ENCODE measurements at places on chromosomes 6 and 20.

- DNase-seq: no peak
These were observed 148.1 kb downstream of the MOXD1 start for GRCh38 chr6:132253211-132253610.

- DNase-seq: no peak
These were observed 55.0 kb upstream of the TNFAIP3 start for GRCh38 chr6:137811916-137812553.

DNA sequence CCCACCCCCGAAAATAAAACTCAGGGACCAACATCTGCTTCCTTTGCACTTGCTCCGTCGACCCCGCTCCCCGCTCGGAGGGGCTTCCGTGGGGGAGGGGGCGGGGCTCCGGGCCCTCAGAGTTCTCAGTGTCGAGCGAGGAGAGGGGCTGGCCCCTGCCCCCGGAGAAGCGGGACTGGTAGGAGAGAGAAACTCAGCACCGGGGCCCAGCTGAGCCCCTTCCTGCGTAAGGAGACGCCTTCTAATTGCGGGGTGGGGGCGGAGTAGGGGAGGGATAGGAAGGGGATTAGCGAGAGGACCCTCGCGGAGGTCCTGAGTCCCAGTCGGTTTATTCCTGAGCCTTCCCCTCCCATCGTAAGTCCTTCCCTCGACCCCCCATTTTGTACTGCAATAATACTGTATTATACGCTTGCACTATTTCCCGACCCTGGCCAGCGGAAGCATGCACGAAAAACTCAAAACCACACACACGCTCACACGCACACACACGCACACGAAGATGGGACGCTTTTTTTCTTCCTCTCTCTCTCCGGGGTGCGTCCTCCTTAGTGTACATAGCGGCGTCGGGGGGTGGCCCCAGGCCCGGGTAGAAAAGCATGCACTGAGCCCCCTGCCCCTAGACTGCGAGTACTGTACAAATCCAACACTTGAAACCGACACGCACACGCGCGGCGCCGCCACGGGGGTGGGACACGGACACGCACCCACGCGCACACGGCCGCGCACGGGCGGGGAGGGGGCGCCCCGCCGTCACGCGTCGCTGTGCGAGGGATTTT is 22.1 kb upstream of the SLC22A7 start:
- DNase-seq: peak; percentile 43

DNA sequence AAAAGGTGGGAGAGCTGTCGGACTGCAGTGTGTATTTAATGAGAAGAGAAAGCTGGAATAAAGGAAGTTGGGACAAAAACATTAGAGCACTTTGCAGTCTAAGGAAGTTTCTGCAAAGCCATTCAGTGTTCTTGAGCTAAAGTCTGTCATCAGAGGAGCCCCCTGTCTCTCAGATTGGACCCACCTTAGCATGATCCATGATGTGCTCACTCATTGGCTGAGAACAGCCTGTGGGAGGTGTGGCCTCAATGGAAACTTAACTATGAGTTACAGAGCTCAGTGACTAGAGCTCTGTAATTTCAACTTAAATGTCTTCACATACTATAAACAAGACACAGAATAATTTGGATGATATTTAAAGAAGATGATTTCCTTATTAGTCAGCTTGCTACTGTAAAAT is 437.0 kb downstream of the BTBD3 start:
- DNase-seq: no peak

- no peak for DNase-seq
These were observed 11.7 kb upstream of the BCAS1 start for GRCh38 chr20:54082100-54082499.

GRCh38 chr6:20167601-20168000 is 44.7 kb downstream of the MBOAT1 start:
- no peak for DNase-seq

- no peak for DNase-seq
These were observed 66.8 kb upstream of the ATXN1 start for GRCh38 chr6:16828058-16828457.

- DNase-seq: no peak
These were observed 114.6 kb upstream of the RIPOR2 start for GRCh38 chr6:25050356-25050755.

DNA sequence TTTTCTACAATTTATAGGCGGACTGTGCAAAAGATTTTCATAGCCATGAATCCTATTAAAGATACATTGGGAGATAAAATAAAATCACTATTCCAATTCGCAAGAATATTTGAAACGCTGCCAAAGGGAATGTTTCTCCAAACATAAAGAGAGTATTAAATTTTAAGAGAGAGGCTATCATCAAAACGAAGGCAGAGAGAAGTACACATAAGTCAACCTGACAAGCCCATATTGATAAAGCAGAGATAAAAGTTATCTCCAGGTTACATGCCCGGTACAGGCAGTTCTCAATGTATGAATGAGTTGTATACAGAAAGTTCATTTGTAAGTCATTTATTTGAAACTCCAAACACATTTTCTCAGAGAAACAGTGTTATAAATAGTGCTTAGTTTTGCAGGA is 193.1 kb downstream of the ATXN1 start:
- DNase-seq: no peak

DNA sequence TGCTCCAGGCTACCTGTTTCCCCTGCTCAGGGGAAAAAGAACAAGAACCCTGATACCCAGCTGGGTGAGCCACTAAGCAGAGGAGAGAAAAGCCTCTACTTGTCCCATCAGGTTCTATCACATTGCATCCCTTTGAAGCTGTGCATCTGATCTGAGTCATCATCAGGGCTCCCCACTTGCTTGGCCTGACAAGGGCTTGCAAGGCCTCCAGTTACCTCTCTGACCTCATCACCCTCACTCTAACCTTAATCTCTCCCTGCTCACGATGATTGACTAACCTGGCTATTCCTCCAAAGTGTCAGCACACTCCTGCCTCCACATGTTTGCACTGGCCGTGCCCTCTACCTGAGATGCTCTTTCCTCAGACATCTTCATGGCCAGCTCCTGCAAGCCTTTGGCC is 309.5 kb upstream of the CHD6 start:
- no peak for DNase-seq

- no peak for DNase-seq
These were observed 23.7 kb downstream of the MLIP start for GRCh38 chr6:54134935-54135334.

DNA sequence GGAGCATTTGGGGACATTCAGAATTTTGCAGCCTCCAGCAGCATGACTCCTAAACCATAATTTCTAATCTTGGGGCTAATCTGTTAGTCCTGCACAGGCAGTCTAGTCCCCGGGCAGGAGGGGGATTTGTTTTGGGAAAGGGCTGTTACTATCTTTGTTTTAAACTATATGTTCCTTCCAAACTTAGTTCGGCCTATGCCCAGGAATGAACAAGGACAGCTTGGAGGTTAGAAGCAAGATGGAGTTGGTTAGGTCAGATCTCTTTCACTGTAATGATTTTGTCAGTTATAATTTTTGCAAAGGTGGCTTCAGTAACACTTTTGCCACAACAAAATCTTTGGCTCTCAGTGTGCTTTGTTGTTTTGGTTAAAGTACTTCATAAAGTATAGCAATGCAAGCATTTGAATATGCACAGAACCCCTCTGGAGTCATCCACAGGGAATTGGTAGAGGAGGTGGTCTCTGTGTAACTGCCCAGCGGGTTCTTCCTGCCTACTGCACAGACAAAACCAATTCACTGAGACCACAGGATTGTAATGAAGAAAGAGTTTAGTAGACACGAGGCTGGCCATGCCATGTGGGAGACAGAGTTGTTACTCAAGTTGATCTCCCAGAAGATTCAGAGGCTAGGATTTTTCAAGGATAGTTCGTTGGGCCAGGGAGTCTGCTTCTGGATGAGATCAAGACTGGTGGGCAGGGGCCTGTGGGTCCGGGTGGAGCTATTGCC is 224.1 kb upstream of the MYLIP start:
- DNase-seq: no peak

DNA sequence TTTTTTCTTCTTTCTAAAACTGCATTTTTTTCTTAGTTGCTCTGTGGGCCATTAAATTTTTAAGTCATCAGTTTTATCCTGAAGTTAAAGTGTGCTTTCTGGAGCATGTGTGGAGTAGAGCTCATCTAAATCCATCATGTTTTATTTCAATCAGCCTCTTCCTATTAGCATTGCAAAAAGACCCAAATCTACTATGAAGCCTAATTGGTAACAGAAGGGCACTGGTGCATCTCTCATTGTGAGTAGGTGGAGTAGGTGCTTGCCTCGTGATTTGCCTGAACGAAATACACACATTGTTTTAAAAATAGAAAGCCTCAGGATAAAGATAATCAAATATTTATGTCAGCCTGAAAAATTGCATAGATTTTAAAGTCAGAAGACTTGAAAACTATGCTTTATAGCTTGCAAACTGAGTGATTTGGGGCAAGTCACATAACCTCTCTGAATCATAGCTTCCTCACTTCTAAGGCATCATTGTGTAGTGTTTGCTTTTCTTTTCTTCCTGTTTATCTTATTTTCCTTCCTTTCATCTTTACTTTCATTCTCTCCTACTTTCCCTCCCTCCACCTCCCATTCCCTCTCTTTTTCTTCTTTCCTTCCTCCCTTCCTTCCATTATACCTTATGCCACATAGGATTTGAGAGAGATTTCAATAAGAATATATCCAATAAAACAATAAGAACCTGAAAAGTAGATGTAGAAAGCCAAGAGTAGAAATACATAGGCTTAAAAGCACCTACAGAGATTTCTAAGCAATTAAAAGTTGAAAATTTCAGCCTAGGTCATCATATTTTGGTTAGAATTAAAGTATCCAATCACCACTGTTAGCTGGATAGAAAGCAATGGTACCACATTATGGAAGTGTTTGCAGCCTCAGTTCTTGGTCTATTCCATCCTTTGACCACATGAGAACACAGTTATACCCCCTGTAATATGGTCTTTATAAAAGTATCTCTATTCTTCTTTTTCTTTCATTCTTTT is 49.6 kb upstream of the RNF146 start:
- no peak for DNase-seq

- no peak for DNase-seq
These were observed 56.6 kb downstream of the TGM2 start for GRCh38 chr20:38108438-38108985.

GRCh38 chr6:13419422-13420195 is 67.8 kb downstream of the GFOD1 start:
- DNase-seq: no peak

- DNase-seq: no peak
These were observed 68.9 kb upstream of the SCGN start for GRCh38 chr6:25583099-25583498.

DNA sequence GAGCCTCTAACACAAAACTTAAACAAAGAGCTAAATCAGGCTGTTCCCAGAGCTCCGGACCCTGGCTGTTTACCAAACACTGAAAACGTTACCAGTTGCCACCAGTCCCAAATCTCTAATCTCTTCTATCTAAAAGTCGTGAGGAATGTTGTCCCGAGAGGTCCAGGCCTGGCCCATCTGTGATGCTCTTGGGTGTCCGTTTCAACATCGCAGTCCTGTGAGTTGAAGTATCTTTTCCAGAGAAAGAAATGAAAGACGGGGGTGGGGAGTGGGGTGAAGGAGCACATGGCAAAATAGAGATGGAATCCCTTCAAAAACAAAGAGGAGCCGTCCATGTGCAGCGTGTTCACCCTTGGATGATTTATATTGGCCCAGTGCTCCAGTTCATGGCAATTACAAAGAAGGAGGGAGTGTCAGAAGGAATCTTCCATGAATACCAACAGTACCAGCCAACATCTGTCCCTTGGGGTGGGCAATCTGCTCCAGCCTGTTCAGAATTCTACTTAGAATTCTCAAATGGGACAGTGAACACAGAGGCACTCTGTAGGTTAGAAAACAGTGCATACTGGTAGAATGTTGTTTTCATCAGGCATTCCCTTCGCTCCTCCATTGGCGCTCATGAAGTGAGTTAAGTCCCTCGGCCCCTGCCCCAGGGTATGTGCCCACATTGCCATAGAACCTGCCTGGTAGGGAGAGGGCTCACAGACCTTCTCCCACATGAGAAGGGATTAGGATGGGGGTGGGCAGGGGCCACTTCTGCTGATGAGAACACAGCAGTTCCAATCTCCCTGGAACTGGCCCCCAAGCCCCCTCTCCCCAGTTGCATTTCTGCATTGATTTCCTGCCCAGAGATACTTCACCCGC is 112.1 kb downstream of the LY86 start:
- no peak for DNase-seq

DNA sequence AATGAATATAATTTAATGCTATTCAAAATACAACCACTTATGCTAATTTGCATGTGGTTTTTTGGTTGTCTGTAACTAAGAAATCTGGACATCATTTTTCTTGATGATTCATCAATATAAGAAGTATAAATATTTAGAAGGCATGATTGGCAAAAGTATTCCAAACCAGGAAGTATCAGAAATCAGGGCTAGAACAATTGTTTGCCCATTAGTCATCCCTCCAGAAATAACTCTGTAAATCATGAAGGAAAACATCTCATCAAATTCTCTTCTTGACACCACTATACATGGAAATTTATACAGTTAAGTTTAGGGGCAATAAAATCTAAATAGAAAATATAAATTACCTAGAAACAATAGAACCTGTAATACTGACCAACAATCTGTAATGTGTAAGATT is 554.7 kb upstream of the HS3ST5 start:
- DNase-seq: no peak

- no peak for DNase-seq
These were observed 835.8 kb downstream of the GRIK2 start for GRCh38 chr6:102229271-102229670.

DNA sequence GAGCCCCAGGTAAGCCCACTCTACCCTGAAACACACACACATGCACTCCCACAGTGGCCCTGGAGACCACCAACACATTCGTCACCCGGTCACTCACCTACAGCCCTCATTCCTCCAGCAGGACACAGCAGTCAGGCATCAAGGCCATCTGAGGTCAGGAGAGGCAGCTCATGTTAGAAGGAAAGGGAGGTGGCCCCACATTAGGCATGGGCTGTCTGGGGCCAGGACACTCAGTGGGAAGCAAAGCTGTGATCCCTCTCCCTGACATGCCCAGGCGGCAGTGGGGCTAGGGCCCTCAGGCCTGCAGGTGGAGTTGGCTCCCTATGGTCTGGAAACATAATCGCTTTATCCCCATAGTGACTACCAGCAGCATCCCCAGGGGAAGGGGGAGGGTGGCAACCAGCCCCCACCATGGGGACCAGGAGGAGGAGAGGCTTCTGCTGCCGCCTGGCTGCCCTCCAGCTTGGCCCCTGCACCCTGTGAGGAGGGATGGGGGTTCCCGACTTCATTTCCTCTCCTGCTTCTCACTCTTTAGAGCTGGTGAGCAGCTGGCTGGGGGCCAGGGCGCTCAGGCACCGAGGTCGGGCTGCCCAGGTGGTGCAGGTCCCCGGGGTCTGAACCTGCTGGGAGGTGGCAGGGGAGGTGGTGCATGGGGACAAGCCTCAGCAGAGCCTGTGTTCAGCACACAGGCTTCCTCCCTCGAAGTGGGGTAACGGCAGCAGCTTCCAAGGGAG is 76.6 kb upstream of the CST7 start:
- no peak for DNase-seq

- DNase-seq: no peak
These were observed 56.7 kb downstream of the FILIP1 start for GRCh38 chr6:75436869-75437268.

GRCh38 chr20:31816221-31816620 is 2.9 kb upstream of the MYLK2 start:
- no peak for DNase-seq

- no peak for DNase-seq
These were observed 664.2 kb upstream of the PTCHD4 start for GRCh38 chr6:48775157-48775556.

- DNase-seq: no peak
These were observed 467 bp downstream of the TREML4 start for GRCh38 chr6:41228616-41229015.

GRCh38 chr6:151616600-151616999 is 122.8 kb downstream of the CCDC170 start:
- no peak for DNase-seq

GRCh38 chr20:25685276-25686080 is 11.2 kb downstream of the ZNF337 start:
- no peak for DNase-seq
